ENCODE measurements at places on chromosomes 1 and 21.

DNA sequence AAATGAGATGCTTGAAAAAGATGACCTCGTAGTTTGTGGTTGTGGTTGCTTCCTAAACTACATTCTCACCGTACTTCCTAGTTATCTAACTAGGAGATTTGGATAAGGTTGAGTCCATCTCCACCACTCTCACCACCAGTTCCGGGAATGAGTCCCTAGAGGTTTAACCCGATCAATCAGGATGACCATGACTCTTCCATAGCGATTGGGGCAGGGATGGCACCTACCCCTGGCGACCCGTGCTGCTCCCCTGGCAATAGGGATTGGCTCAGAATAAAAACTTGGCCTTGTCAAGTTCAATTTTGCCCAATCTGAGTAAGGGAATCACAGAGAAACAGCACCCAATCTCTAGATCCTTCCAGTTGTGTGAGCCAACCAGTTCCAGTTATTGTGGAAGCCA is 2.7 kb upstream of the MIS18A start:
- no peak for DNase-seq

DNA sequence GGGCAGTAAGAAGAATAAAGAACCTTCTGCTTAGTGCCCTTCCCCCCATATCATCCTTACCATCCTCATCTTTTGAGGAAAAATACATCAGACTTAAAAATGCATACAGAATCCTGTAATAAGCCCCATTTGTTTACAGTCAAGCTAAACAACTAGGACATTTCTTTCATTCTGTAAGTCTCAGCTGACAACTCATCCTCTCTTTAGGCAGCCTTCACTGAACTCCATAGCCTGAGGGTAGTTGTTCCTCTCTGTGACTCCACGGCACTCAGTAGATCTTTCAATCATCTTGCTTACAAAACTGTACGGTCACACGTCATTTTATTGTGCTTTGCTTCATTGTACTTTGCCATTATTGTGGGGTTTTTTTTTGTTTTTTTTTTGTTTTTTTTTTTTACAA is 82.5 kb downstream of the NRIP1 start:
- DNase-seq, result no peak

- DNase-seq, result no peak
Observed at GRCh38 chr21:45986316-45987051, 4.9 kb downstream of the COL6A1 start.

DNA sequence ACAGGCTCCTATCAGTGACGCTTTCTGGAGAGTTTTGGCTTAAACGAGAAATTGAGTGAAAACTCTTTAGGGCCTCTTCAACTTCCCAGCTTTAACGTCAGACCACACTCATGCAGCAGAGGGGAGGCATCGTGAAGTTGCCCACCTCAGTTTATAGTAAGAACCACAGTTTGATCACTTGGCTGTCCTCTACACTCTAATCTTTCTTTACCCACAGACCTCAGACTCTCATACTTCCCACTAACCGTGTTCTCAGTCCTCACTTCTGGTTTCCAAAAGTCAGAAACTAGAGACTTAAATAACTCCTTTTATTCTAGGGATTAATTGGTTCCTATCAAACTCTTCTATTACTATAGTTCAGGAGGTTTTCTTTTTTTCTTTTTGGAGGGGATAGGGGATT is 302.2 kb downstream of the NTNG1 start:
- no peak for DNase-seq

DNA sequence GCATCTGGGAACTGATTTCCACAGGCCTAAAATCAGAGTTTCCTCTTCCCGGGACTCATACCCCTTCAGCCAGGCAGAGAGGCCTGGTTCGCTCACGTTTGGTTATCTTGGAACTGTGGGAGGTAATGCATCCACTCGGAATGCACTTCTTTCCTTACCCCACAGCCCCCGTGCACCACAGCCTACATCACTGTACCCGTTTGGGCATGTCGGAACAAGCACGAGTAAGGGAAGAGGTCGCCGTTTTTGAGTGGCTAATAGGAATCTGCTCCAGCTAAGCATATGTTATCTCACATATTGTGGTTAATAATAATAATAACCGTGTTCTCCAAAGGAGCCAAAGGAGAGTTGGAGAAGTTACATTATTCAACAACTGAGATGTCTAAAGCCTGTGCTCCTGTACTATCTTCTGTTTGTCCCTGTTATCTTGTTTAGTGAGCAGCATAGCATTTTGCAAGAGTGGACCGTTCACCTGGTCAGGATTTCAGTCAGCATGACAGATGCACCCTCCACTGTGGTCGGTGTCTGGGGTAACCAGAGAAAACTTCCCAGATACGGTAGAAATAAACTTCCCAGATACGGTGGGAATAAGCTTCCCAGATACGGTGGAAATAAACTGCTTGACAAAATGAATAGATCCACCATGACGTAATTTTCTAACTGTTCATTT is 198.6 kb downstream of the SDCCAG8 start:
- no peak for DNase-seq

- DNase-seq, result no peak
Observed at GRCh38 chr1:78549891-78550290, 59.1 kb downstream of the PTGFR start.

DNA sequence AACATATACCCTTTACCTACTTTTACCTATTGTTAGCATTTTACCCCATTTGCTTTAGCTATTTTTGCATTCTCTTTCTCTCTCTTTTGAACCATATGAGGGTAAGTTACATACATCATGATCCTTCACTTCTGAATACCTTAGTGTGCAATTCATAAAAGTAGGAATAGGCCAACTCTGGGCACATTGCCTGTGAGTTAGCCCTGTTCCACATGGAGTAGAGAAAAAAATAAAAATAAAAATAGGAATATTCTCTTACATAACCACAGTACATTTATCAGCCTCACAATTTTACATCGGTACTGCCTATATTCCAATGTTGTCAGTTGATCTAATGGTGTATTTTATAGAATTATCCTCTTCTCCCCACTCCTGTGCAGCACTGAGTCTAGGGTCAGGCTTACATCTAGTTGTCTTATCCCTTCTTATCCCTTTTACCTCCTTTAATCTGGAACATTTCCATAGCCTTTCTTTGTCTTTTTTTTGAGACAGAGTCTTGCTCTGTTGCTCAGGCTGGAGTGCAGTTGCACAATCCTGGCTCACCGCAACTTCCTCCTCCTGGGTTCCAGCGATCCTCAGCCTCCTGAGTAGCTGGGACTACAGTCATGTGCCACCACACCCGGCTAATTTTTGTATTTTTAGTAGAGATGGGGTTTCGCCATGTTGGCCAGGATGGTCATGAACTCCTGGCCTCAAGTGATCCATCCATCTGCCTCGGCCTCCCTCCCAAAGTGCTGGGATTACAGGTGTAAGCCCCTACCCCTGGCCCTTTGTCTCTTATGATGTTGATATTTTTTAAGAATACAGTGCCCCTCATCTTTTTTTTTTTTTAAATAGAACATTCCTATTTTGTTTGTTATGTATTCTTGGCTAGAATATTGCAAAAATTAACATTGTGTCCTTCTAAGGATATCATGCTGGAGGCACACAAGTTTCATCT is 11.1 kb upstream of the SLC30A1 start:
- DNase-seq, result no peak

- DNase-seq, result no peak
Observed at GRCh38 chr1:22280526-22280925, 137.6 kb upstream of the WNT4 start.

Data from activated CD4-positive, alpha-beta memory T cell treated with anti-CD3 and anti-CD28 coated beads for 36 hours (primary cell).